ENCODE measurements at places on chromosomes 7 and 10.
A peak's percentile ranks its signal among the peaks of the same experiment; 100 is the strongest.

- no peak for DNase-seq
Measured at GRCh38 chr10:43524434-43525247, 49.8 kb downstream of the ZNF239 start.

DNA sequence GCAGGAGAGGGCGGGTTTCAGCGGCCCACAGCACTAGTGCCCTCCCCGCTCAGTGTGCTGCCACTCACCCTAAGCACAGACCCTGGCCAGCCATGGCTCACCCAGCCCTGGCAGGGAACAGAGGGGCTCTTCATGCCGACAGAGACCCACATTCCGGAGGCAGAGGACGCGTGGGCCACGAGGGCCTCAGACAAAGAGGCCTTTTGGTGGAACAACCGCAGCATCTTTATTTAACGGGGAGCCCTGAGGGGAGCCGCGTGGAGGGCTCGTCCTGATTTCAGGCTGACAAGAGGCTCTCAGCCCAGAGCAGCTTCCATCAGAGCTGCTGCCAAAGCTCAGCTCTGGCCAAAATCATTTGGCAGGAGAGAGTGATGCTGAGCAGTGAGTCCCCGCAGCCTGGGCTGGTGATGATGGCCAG, 127.8 kb downstream of the SH3PXD2A start:
- DNase-seq, result no peak

- no peak for DNase-seq
Measured at GRCh38 chr7:158278745-158279320, 308.8 kb downstream of the PTPRN2 start.

DNA sequence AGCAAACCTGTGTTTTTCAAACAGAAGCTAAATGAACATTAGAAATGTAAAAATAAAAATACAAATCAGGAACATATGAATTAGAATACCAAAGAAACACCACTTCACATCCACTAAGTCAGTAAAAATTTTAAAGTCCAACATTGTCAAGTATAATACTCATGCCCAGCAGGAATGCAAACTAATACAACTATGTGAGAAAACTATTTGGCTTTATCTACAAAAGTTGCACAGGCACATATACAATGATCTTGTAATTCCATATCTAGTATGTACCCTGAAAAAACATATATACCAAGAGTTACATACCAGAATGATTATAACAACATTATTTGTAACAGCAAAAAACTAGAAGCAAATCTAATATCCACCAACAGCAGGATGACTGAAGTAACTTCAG, 91.1 kb downstream of the RNF32 start:
- DNase-seq, result no peak

GRCh38 chr10:44042075-44042770, 342.7 kb downstream of the CXCL12 start:
- no peak for DNase-seq

- DNase-seq, result no peak
Measured at GRCh38 chr7:157411580-157411979, 74.8 kb downstream of the DNAJB6 start.

DNA sequence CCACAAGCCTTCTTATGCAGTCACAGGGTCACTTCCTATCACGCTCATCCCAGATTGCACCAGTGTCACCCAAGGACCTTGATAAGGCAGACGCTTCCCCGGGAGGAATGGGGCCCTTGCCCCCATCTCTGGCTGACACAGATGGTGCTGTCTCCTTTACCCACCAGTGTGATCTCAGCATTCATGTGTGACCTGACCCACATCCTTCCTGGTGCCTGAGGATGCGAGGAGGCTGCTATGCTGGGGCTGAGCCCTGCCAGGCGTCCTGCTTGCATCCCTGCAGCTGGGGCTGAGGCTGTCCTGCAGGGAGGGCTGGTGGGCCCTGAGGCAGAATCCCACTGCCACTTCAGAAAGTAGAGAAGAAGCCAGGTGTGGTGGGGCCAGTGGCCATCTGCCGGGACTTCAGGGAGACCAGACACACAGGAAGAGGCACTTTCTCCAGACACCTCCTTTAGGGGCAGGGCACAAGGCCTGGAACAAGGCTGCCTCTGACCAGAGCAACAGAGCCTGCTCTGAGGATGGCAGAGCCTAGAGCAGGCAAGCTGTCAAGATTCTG, 35.3 kb downstream of the RASGEF1A start:
- DNase-seq, result no peak

GRCh38 chr7:51366930-51367613, 50.5 kb upstream of the COBL start:
- DNase-seq, result peak; percentile 59

DNA sequence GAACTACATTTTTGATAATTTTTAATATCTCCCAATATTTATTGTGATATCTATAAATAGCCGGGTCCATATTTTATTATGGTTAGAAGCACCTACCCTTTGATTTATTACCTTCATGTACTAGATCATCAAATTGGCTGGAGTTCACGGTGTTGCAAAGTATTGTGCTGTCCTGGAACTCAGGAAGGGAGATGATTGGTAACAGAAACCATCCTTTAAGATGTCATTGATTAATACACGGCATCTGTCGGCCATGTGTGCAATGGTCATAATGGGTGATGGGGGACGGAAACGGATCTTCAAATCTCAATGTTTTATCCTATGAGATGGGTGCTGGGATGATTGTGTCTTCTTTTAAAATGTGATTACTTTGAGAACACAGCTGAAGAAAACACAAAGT, 157.0 kb downstream of the NEBL start:
- no peak for DNase-seq

GRCh38 chr7:153523320-153524015, 528.7 kb upstream of the DPP6 start:
- no peak for DNase-seq

DNA sequence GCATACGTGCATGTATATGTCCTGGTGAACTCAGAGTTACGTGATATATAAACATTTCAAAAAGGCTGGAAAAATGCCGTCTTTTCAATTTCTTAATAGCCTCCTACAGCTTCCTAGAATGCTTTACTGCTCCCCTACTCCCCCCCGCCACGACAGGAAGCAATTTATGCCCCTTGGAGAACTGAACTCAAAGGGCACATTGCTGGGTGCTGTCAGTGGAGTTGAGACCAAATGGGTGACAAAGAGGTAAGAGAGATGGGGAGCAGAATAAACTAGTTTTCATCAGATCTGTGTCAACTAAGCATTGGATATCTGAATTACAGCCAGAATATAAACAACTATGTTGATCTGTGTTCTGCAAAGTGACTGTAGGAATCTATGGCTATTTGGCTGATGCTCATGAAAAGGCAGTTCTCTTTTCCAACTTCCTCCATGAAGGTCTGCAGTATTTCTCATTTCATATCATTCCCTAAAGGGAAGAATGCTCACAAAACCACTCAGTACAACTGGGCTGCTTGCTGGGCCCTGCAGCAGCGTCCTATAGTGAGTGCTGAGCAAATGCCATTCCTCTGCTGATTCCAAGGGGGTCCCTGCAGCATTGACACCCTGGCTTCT, 171.3 kb upstream of the HPS1 start:
- DNase-seq, result no peak

GRCh38 chr10:71576842-71577241, 142.7 kb downstream of the C10orf105 start:
- DNase-seq, result no peak

- DNase-seq, result no peak
Measured at GRCh38 chr7:157233677-157234076, 95.0 kb downstream of the UBE3C start.

- no peak for DNase-seq
Measured at GRCh38 chr7:98662289-98662688, 45.2 kb downstream of the NPTX2 start.

GRCh38 chr7:75737856-75738603, 711 bp downstream of the HIP1 start:
- DNase-seq, result no peak

DNA sequence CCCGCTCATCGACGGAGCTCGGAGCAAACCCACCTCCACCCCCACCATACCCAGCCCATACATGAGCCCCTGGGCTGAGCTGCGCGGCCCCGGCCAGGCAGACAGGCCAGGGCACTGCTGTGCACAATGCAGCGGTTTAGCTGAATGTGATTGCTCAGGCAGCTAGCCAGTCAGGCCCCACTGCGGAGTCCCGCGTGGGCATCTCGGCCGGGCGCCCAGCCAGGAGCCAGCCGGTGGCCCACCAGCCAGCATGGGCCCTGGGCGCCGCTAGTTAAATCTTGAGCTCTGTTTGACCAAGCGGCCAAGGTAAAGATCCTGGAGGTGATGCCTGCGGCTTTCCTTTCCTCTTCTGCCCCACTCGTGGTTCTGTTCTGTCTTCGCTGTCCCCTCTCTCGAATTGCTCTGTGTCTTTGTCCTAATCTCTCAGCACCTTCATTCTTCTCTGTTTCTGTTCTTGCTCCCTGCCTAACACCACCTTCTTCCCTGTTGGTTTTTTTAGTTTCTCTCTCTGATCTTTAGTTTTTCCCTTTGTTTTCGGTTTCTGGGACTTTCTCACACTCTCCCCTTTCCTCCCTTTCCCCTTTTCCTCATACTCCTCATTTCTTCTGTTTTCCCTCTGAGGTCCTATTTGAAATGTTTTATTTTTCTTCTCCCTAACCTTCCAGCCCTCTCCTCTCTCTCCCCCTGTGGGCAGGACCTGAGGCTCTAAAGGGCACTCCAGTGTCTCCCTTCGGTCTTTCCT, 6.6 kb downstream of the UFSP1 start:
- no peak for DNase-seq

DNA sequence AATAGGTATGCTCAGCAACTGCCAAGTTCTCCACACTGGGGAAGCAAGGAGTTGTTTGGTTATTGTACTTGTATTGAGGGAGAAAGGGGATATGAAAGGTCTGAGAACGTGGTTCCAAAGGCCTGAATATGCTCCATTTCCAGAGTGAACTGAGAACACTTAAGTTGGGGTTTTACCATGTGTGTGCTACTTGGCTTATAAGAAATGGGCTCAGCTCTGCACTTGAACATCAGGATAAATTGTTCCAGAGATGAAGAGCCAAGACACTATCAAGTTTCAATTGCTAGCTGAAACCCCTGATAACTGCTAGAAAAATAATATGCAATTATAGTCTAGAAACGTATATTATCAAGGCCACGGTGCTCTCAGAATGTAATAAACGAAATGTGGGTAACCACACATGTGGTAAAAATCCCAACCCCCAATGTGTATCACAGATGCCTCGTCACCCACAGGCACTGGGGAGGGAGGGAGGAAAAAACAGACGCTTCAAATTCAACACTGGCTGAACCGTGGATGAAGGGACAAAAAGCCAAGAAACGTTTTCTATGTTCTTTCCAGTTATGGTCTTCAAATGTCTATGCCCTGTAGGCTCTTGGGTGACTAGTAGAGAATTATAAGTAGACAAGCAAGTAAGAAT, 16.3 kb downstream of the ELMO1 start:
- DNase-seq, result no peak

GRCh38 chr10:133160826-133161471, 930 bp downstream of the KNDC1 start:
- DNase-seq, result no peak

DNA sequence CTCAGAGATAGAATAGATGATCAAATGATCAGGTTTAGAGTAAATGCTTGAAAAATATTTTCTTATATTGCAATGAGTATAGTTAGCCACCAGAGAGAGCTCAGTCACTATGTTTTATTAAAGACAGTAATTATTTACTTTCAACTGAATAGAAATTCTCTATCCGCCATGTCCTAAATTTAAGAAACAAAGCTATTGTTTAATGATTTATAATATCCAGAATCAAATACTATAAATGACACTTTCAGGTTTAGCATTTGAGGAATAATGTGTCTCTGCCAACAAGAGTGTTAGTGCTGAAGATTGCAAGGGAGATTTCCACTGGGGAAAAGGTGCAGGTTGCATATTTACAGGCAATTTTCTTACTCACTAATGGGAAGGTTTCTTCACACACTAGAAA, 184.7 kb downstream of the DGKB start:
- peak; percentile 34 for DNase-seq

DNA sequence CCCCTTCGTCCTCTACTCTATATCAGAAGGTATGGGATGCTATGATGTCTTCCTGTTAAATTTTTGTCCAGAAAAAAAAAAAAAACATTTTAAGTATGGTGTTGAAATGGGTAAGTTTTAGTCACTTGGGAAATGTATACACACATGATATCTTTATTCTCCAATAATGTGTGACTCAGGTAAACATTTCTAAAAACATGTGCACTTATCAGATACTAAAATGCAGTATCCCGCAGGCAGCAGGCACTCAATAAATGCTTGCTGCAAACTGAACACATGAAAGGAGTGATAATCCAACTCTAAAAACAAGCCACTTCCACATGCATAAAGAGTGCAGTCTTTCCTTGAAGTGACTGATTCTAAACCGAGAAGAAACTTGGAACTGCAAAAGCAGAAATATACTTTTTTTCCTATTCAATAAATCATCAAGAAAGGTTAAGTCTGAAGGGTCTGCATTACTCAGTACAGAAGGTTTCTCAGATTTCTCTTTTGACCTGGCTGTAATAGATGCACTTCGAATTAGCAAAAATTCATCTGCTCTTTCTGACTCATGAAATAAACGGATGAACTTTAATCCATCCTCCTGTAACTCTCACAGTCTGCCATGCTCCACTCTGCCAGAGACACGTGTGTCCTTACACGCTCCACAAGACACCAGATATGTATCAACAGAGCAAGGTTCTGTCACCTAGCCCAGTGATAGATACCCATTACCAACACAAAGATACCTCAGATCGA, 84.0 kb downstream of the HIPK2 start:
- DNase-seq, result no peak

- no peak for DNase-seq
Measured at GRCh38 chr10:83076443-83076842, 1062.9 kb upstream of the GHITM start.

GRCh38 chr10:80581469-80581835, 43.8 kb downstream of the SH2D4B start:
- DNase-seq, result no peak

- DNase-seq, result no peak
Measured at GRCh38 chr10:106189292-106189691, 975.2 kb downstream of the SORCS1 start.

- DNase-seq, result no peak
Measured at GRCh38 chr10:34999532-34999931, 90.6 kb downstream of the CUL2 start.

Measured in NCI-H2081 (cell line).